Left ventricle myocardium inferior (tissue), 1 donor: ENCODE measurements at places on chromosomes 2 and 18. TPM values are rescaled to one million over a fixed set of nuclear protein-coding genes. Genes with fewer than 3 reads are reported as not detected.

GRCh38 chr2:139155991-139156390 is 375.8 kb upstream of the NXPH2 start:
- no peak for DNase-seq

DNA sequence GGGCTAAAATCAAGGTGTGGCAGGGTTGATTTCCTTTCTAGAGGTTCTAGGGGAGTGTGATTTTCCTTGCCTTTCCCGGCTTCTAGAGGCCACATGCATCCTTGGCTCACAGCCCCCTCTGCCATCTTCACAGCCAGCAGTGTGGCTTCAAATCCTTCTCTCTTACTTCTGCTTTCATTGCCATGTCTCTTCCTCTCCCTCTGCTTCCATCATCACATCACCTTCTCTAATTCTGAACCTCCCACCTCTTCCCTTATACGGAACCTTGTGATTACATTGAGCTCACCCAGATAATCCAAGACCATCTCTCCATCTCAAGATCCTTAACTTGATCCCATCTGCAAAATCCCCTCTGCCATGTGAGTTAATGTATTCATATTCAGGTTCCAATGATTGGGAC is 56.2 kb upstream of the RMDN2 start:
- no peak for DNase-seq

GRCh38 chr2:122734766-122735424 is 979.4 kb downstream of the TSN start:
- no peak for DNase-seq

DNA sequence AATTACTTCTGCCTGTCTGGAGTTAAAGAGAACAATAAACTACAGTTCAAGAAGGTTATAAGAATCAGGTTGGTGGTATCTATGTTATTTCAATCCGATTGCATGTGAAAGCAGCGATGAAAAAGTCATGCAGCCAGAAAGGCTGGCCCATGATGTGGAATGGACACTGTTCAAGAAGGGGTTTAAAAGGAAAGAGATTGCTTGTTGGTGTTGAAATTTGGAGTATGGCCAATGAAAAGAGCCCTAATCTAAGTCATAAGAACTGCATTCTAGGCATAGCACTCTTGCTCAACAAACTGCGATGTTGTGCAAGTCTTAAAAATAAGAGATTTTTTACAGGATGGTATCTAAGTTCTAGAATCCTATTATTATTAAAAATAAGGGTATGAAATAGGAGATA is 61.3 kb downstream of the EFEMP1 start:
- no peak for DNase-seq

- DNase-seq: peak; percentile 88
These were observed at the start of gene SH3BP4 for GRCh38 chr2:234951664-234952269. Gene SH3BP4 (plus strand): TSS chr2:234952017. CDS start chr2:235035003, 82,986 bp downstream.

DNA sequence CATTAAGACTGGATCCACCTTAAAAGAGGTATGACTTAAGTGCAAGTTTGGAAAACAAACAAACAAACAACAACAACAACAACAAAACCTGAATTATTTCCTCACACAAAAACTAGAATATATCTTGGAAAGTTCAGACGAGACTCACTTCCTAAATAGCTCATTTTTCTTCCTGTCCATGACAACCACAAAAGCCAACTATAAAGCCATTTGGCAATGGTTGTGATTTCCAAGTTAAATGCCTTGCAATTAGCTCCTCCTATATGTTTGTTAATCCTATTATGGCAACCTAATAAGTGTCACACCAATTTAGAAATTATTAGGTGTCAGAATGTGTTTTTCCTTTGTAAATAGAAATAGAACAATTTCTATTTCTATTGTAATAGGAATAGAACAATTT is 91.6 kb upstream of the ARL5A start:
- no peak for DNase-seq

GRCh38 chr2:152198499-152198898 is 22.9 kb upstream of the STAM2 start:
- DNase-seq: no peak

DNA sequence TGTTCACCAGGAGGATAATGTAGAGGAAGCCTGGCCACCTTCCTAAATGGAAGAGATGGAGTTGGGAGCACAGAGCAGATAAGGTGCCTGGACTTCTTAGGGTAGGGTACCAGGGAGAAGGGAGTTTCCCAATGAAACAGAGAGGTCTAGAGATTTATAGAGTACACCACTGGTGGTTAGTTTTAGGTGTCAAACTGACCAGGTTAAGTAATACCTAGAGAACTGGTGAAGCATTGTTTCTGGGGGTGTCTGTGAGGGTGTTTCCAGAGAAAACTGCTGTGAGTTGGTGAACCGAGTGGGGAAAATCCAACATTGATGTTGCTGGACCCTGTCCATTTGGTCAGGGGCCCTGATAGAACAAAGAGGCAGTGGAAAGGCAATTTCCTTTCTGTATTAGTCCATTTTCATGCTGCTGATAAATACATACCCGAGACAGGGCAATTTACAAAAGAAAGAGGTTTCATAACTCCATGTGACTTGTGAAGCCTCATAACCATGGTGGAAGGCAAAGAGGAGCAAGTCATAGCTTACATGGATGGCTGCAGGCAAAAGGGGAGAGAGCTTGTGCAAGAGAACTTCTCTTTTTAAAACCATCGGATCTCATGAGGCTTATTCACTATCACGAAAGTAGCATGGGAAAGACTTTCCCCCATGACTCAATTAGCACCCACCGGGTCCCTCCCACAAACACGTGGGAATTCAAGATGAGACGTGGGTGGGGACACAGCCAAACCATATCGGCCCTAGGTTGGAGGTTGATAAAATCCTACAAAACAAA is 260.8 kb downstream of the CBLN2 start:
- no peak for DNase-seq

DNA sequence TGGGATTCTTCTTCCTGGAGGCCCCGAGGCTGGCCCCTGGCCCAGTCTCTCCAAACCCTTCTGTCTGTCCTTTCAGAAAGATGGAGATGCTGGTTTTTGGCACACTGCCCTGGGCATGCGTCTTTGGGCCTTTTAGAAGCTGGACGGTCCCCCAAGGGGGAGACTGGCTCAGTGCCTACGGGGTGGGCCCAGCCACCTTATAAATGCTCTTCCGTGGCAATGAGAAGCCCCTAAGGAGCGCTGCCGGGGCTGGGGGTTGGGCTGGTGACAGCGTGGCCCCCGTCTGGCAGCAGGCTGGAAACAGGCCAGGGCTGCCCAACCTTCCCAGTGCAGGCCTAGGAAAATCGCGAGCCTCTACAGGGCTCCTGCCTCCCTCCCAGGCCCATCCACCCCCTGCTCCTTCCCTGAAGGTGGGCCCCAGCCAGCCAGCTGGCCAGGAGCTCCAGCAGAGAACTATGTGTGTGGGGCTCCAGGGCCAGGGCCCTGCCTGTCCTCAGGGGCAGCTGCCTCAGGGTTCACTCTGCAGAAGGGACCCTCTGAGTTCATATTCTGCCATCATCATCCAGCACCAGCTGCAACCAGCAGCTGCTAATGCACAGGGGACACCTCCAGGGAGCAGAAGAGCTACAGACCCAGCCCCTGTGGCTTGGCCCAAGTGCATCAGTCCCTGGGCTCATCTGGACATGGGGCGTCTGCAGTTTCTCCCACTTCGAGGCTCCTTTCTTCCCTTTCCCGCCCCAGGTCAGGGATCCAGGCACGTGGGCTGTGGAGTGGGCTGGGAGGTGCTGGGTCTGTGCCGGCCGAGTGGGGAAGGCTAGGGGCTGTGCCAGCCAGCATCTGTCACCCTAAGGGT is 107.6 kb upstream of the OTOS start:
- no peak for DNase-seq

DNA sequence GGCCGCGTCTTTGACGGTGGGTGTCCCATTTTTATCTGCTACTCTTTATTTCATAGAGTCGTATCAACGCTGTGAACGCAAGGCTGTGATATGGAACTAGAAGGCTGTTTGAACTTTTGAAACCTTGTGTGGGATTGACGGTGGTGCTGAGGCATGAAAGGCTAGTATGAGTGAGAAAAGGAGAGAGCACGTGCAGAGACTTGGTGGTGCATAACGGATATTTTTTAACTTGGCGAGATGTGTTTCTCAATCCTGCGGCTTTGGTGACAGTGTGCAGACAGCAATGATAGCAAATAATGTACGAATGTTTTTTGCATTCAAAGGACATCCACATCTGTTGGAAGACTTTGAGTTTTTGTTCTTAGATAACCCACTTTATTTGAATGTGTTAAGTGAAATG is 6.2 kb downstream of the HES6 start:
- no peak for DNase-seq

DNA sequence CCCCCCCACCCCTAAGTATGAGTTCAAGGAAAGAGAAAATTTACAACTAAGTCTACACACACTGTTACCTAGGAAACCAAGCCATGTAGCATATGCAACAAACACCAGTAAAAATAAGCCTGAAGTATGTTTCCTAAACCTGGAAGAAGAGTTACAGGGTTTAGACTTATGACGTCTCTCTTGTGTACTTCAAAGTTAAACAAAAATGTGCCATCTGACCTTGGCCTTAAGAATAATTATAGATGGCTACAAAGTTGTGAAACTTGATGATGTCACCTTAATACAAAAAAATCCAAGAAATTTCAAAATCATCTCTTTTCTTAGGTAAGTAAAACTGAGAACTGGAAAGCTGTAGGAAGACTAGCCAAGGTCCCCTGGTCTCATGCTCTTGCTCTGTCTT is 297.6 kb upstream of the NRXN1 start:
- DNase-seq: no peak

GRCh38 chr18:78753240-78753639 is 226.4 kb upstream of the SALL3 start:
- DNase-seq: no peak

DNA sequence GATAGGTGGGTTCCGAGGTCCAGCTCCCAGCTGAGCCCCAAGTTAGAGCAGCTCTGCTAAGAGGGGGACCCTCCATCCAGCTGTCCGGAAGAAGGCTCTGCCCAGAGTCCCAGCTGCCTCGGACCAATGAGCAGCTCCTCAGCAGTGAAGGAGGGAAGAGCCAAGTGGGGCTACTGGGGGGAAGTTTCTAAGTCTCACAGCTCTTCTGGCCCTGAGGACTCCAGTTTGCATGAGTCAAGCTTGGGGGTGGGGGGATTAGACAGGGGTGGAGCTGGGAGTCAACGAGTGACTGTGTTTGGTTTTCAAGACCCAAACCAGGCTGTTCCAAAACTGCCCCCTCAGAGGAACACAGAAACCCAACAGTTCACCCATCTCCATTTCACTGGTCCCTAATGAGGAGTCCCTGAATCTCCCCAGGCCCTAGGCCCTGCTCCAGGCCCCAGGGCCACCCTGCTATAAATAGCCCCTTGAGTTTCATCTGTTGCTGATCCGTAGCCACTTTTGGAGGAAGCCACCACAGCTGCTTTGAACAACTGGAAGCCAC is 100.9 kb downstream of the TNS1 start:
- peak; percentile 40 for DNase-seq

GRCh38 chr2:187686416-187687024 is 132.3 kb upstream of the TFPI start:
- no peak for DNase-seq

CELF4 gene
- 0.60 TPM for total RNA-seq

ABHD1 gene
- total RNA-seq: 3.5 TPM

RNF125 gene
- total RNA-seq: 3.5 TPM

IL1R2 gene
- total RNA-seq: 0.96 TPM

RTP5 gene
- total RNA-seq: not detected

SAG gene
- total RNA-seq: not detected

IL1RL1 gene
- total RNA-seq: 1.1 TPM
